Smooth muscle cell of the umbilical artery (primary cell): ENCODE measurements at places on chromosomes 5 and 9. TPM values are rescaled to one million over a fixed set of nuclear protein-coding genes. Genes with fewer than 3 reads are reported as not detected.

The NME5 gene
- 2.0 and 2.4 TPM in 2 replicates for total RNA-seq

The FCN2 gene
- total RNA-seq = not detected in 2 replicates

The THBS4 gene
- 0.28 and 0.30 TPM in 2 replicates for total RNA-seq

The ZNF454 gene
- 3.6 and 4.0 TPM in 2 replicates for total RNA-seq

The FOXI1 gene
- not detected in 2 replicates for total RNA-seq
